ENCODE measurements at places on chromosomes 7 and 10. TPM values are rescaled to one million over a fixed set of nuclear protein-coding genes. Genes with fewer than 3 reads are reported as not detected.

Gene HYCC1
- total RNA-seq = 51.1 TPM

Gene WNT16
- total RNA-seq = 0.42 TPM

Gene EN2
- total RNA-seq = under 0.01 TPM

Gene AGR3
- not detected for total RNA-seq

Gene MRPS33
- 31.8 TPM for total RNA-seq

Gene RAB19
- total RNA-seq = not detected

Gene RBP4
- total RNA-seq = 0.09 TPM

Gene GRM8
- total RNA-seq = not detected

Gene PON1
- total RNA-seq = not detected

Gene DYDC2
- not detected for total RNA-seq

All from smooth muscle cell of the umbilical artery (primary cell).